Activated naive CD8-positive, alpha-beta T cell treated with anti-CD3 and anti-CD28 coated beads for 36 hours (primary cell): ENCODE measurements at places on chromosomes 7 and 10. TPM values are rescaled to one million over a fixed set of nuclear protein-coding genes. Genes with fewer than 3 reads are reported as not detected.

CALHM3 gene
- total RNA-seq, result not detected

DRGX gene
- not detected for total RNA-seq

HERPUD2 gene
- 19.1 TPM for total RNA-seq

LRRC18 gene
- not detected for total RNA-seq

HSPB1 gene
- 96.7 TPM for total RNA-seq

TAF5 gene
- total RNA-seq, result 11.1 TPM

PRKG1 gene
- not detected for total RNA-seq

GRCh38 chr10:82643601-82644000, 768.6 kb downstream of the NRG3 start:
- H3K27me3 ChIP-seq, result no peaks in the 10 kb centered on the region
- no peak for DNase-seq
- no peaks in the 10 kb centered on the region for H3K36me3 ChIP-seq
- H3K27ac ChIP-seq, result no peak overlapping the region

GRCh38 chr7:28807396-28807994, 150.6 kb downstream of the TRIL start:
- peaks cover 2% of the 10 kb centered on the region for H3K36me3 ChIP-seq
- H3K27ac ChIP-seq, result no peak overlapping the region
- DNase-seq, result no peak
- no peaks in the 10 kb centered on the region for H3K27me3 ChIP-seq
- no peak overlapping the region for H3K4me3 ChIP-seq
- no peaks in the 10 kb centered on the region for H3K4me1 ChIP-seq

DNA sequence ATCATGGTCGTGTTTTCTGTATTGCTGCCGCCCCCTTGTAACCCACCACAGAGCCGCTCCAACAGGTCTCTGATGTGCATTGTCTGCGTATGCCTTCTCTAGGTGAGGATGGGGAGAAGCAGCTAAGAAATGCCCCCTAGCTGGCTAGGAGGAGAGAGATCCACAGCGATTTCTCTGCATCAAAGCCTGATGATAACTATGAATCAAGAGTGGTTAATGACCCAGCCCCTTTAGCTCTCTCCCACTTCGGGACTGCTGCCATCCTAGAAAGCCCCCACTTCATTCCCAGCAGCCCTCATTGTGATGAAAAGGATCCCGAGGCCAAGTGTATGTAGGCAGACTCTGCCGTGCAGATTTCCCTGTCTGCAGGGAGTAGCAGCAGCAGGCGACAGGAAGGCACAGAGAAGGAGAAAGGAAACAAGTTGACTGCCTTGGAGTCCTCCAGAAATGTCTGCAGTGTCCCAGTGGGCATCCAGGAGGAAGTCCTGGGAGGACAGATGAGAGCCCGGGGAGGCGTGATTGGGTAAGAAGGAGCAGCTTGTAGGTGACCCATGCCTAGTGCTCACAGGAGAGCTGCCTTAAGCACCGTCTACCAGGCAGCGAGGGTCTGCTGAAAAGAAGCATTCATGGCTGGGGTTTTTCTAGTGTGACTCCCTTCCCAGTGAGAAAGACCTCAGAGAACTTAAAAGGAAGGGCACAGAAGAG, 2.9 kb downstream of the PLXNA4 start:
- DNase-seq, result no peak
- peaks cover 10% of the 10 kb centered on the region for H3K4me1 ChIP-seq
- no peaks in the 10 kb centered on the region for H3K36me3 ChIP-seq
- peaks cover 67% of the 10 kb centered on the region for H3K27me3 ChIP-seq
- no peak overlapping the region for H3K4me3 ChIP-seq

DNA sequence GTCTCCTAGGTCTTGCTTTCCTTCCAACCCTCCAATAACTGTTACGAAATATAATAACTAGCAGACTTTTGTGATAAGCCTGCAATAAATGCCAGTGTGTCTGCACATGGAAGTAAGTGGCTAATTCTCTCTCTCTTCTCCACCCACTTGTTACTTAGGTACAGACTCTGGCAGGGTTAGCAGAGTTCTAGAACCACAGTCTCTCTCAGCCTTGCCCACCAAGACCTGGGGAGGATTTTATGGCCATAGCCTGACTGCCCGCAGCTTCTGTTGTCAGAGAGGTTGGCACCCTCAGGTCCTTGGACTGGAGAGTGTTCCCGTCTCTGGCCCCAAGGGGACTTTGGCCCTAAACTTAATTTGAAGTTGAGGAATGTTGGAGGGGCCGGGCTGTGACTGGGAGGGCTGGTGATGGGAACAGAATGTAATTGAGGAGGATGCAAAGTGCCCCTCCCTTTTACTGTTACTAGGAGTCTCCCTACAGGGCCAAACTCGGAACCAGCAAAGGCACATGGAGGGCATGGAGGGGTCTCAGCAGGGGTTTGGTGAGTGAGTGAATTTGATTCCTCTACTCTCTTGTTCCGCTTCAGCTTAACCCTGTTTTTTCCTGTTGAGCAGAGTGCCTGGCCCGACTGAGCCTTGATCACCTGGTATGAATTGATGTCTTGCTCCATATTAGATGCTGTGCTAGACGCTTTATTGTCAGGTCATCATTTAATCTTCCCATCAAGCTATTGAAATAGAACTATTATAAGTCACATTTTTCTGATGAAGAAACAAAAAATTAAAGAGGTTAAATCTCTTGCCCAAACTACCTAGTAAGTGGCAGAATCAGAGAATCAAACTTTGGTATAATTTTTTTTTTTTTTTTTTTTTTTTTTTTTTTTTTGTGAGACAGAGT, 37.0 kb upstream of the LCOR start:
- no peak overlapping the region for H3K4me3 ChIP-seq
- no peak overlapping the region for H3K27ac ChIP-seq
- DNase-seq, result no peak
- H3K4me1 ChIP-seq, result no peaks in the 10 kb centered on the region
- H3K36me3 ChIP-seq, result no peaks in the 10 kb centered on the region
- H3K27me3 ChIP-seq, result peaks cover 30% of the 10 kb centered on the region

DNA sequence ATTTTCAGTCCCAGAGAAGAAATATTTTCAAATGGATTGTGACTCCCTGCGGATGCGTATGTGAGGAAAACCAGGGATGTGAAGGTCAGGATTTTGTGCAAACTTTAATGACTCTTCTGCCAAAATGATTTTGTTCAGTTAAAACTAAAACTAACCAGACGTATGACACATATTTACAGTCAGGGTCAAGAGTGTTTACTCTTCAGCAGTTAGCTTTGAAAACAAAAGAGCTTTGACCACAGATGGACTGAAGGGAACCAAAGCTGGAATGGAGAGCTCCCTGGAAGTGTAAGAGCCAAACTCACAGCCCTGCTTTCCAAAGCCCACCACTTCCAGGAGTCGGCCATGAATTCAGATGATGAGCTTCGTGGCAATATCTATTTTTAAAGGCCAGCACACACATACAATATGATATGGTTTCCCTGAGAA, 15.5 kb downstream of the SVIL start:
- H3K27ac ChIP-seq, result no peak overlapping the region
- no peaks in the 10 kb centered on the region for H3K27me3 ChIP-seq
- DNase-seq, result no peak
- no peak overlapping the region for H3K4me3 ChIP-seq
- H3K36me3 ChIP-seq, result peaks cover 4% of the 10 kb centered on the region

GRCh38 chr10:83343676-83344075, 795.6 kb upstream of the GHITM start:
- no peak for DNase-seq
- H3K4me1 ChIP-seq, result no peaks in the 10 kb centered on the region
- H3K27me3 ChIP-seq, result no peaks in the 10 kb centered on the region
- H3K27ac ChIP-seq, result no peak overlapping the region

GRCh38 chr10:102643336-102644065, 778 bp upstream of the TRIM8 start:
- peaks cover 16% of the 10 kb centered on the region for H3K36me3 ChIP-seq
- DNase-seq, result peak; percentile 55
- H3K4me1 ChIP-seq, result peaks cover 30% of the 10 kb centered on the region
- peak overlapping the region; percentile 86 for H3K27ac ChIP-seq

GRCh38 chr7:123645516-123645915, 10.2 kb upstream of the LMOD2 start:
- H3K27me3 ChIP-seq, result peaks cover 41% of the 10 kb centered on the region
- H3K4me3 ChIP-seq, result no peak overlapping the region
- no peak for DNase-seq
- no peak overlapping the region for H3K27ac ChIP-seq
- no peaks in the 10 kb centered on the region for H3K36me3 ChIP-seq

GRCh38 chr10:29635711-29636144, 957 bp upstream of the SVIL start:
- peak; percentile 14 for DNase-seq
- peaks cover 41% of the 10 kb centered on the region for H3K4me1 ChIP-seq
- H3K36me3 ChIP-seq, result peaks cover 10% of the 10 kb centered on the region
- H3K4me3 ChIP-seq, result no peak overlapping the region
- H3K27ac ChIP-seq, result no peak overlapping the region

DNA sequence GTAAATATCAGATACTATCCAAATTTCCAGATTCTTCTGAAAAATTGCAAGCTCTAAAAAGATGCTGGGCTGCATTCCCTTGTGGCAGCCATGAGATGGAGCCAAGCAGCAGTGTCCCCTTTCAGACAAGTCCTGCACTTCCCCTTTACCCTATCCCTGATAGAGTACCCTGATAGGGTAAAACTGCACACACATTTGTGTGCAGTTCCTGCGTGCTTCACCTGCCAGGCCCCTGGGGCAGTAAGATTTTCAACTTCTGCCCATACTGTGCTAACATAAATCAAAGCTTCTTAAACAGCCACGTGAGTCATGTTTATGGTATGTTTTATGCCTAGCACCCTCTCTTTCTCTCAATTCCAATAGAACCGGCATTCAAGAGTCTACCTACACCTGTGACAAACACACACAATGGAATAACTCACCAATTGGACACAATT, 52.2 kb downstream of the IFIT5 start:
- no peaks in the 10 kb centered on the region for H3K27me3 ChIP-seq
- no peak overlapping the region for H3K27ac ChIP-seq
- peaks cover 10% of the 10 kb centered on the region for H3K4me1 ChIP-seq
- no peaks in the 10 kb centered on the region for H3K36me3 ChIP-seq
- no peak for DNase-seq
- H3K4me3 ChIP-seq, result no peak overlapping the region

- no peak overlapping the region for H3K27ac ChIP-seq
- no peaks in the 10 kb centered on the region for H3K36me3 ChIP-seq
Measured at GRCh38 chr7:107661081-107661864, 645 bp downstream of the SLC26A4 start.

DNA sequence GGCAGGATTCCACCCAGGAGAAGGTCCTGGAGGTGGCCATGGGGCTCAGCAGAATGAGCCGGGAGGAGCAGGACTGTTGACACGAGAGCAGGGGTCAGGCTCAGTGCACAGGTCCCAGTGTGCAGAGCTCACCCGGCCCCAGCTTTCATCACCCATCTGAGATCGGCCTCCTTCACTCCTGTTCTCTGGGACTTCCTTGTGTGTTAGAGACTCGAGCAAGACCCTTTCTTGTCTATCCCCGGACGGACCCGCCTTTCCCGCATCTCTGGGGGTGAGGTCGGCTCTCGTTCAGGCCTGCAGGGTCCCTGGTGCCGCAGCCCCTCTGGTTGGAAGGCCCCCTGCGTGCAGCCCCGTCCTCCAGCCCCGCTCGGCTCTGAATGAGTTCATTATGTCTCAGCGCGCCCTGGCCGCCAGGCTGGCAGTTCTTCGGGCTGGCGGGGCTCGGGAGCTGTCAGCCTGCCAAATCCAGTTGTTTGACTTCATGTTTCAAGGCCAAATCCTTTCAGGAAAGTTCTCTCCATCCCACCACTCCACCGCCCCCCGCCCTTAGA, 127.9 kb downstream of the LHPP start:
- H3K36me3 ChIP-seq, result peaks cover 5% of the 10 kb centered on the region
- no peaks in the 10 kb centered on the region for H3K27me3 ChIP-seq
- H3K4me3 ChIP-seq, result no peak overlapping the region
- no peak for DNase-seq
- no peak overlapping the region for H3K27ac ChIP-seq
- no peaks in the 10 kb centered on the region for H3K4me1 ChIP-seq

DNA sequence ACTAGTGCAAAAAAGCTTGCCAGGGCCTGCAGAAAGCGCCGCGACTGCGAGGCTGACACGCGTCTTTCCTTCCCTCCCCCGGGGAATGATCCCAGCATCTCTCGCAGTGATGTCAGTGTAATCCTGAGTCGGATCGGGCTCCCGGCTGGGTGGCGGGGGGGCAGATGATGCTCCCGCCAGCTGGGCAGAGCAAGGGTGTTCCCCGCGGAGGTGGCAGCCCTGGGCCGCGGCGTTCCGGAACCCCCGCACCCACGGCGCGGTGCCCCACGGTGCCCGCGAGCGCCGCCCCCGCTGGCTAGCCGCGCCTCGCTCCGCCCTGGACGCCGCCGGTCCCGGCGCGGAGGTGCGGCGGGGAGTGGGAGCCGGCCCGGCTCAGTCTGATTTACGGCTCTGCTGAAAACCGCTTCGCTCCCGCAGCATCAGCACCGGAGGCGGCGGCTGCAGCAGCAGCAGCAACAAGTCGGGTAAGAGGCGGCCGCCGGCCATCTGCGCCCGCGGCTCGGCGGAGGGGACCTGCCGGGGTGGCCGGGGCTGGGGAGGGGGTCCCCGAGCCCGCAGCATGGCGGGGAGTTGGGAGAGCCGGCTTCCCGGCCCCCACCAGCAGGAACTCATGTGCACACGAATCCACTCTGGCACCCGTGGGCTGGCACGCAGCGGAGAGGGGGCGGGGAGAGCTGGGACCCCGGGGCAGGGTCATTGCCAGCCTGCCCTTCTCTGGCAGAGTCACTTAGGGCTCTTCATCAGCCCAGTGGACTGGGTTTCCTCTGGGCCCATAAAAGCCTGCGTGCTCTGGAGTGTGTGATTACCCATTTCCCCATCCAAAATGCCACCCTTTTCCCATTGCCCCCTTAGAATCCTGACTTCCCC, at the start of gene ZNF365:
TSS of gene ZNF365 (plus strand) at position 375 of the 867 bp plus-strand sequence. CDS start 1,825 bp downstream, outside the sequence.
- H3K4me3 ChIP-seq, result peak within 1 kb of the TSS; percentile 60
- peaks cover 7% of the 10 kb centered on the region for H3K4me1 ChIP-seq
- peaks cover 41% of the 10 kb centered on the region for H3K27me3 ChIP-seq
- H3K27ac ChIP-seq, result no peak within 1 kb of the TSS

- peaks cover 7% of the 10 kb centered on the region for H3K36me3 ChIP-seq
- no peak overlapping the region for H3K4me3 ChIP-seq
- H3K27me3 ChIP-seq, result no peaks in the 10 kb centered on the region
- DNase-seq, result peak; percentile 14
Measured at GRCh38 chr10:98404571-98405359, 10.2 kb downstream of the PYROXD2 start.

GRCh38 chr7:139695588-139695987, 82.2 kb downstream of the HIPK2 start:
- peaks cover 22% of the 10 kb centered on the region for H3K4me1 ChIP-seq
- no peak for DNase-seq
- no peaks in the 10 kb centered on the region for H3K27me3 ChIP-seq
- no peak overlapping the region for H3K27ac ChIP-seq
- no peak overlapping the region for H3K4me3 ChIP-seq
- peaks cover 3% of the 10 kb centered on the region for H3K36me3 ChIP-seq
